Cerebellar cortex (tissue), 1 donor: ENCODE measurements at places on chromosomes 16 and 17.
A peak's percentile ranks its signal among the peaks of the same experiment; 100 is the strongest.

GRCh38 chr17:64398320-64398719, 7.7 kb upstream of the PECAM1 start:
- no peak for DNase-seq

DNA sequence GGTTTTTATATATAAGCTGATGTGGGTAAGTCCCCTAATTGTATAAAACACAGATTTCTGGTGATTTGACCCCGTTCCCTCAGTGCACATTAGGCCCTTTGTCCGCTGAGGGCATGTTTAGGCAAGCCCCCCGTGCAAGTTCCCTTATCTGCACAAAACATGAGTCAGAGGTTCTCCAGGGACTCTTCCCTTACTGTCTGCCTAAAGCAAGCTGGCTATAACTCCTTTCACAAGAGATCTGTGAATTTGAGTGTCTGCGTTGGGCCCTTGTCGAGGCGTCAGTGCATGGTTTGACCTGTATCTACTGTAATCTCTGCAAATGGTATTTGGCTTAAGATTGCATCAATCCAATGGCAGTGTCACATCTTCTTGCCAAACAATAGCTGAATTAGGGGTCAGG, 712.8 kb downstream of the CDH8 start:
- DNase-seq = no peak

GRCh38 chr16:28820016-28820415, 2.8 kb upstream of the ATXN2L start:
- no peak for DNase-seq

DNA sequence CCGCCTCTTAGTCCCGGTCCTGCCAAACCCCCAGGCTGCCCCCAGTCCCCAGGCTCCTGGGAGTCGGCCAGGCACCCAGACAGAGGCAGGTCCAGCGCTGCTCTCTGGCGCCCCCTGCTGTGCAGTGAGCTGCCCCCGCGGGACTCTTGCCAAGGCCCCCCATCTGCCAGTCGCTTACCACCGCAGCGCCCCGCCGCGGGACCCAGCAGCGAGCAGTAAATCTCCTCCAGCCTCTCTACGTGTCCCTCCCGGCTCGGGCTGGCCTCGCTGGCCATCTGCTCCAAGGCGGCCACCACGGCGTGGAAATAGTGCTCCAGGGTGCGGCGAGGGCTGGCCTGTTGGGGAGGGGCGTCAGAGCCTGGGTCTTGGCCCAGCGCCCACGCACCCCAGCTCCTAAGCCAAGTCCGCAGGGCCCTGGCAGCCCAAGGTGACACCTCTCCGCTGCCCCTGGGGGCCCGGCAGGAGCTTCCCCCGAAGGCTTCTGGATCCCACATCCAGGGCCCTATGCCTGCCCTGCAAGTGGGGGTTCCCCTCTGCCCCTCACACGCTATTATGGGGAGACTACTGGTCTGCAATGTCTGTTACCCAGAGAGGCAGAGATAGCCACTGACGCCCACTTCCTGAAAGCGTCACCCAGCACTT, 33.7 kb upstream of the MFSD6L start:
- no peak for DNase-seq

GRCh38 chr17:75241502-75241901, 19.9 kb downstream of the GGA3 start:
- DNase-seq = no peak

DNA sequence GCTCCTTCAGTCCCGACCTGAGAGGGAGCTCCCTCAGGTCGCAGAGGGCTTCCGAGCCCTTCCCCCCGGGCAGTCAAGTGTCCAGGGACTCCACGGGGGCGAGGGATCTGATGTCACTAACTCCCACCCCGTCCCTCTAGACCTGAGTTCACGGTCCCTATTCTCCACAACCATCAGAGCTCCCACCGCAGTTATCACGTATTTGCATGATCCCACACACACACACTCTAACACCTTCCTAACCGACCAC, 3.7 kb upstream of the PER1 start:
- no peak for DNase-seq

- peak; percentile 63 for DNase-seq
Measured at GRCh38 chr16:69494991-69495392, 70.6 kb downstream of the CYB5B start.

GRCh38 chr17:43911904-43912303, 4.6 kb upstream of the MPP2 start:
- no peak for DNase-seq

- DNase-seq = peak; percentile 85
Measured at GRCh38 chr16:77468831-77469230, 34.0 kb upstream of the ADAMTS18 start.

DNA sequence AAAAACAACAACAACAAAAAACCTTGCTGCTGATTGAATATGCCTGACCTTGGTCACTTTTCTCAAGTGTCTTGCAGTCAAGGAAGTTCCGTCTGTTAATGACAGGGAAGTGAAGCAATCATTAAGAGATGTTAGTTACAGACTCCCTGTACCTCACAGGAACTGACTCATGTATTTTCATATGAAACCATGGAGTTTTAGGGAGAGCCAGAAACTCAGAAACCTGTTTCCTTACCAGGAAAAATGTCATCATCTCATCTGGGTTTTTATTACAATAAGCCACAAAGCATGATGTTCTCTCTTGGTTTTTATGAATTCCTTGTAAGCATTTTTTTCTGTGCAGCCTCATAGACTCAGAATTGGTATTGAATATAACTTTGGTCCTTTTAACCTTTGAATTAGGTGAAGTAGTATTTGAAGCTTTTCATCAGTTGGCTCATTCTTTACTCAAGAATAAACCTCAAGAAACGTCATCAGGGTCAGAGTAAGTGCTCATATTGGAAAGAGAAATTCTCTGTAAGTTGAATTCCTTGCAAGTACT, 10.3 kb downstream of the LYRM1 start:
- no peak for DNase-seq
